HCEC 1CT (cell line): ENCODE measurements at places on chromosomes 5 and 9.

- no peak for DNase-seq
These were observed 66.4 kb downstream of the COL5A1 start for GRCh38 chr9:134707731-134708671.

DNA sequence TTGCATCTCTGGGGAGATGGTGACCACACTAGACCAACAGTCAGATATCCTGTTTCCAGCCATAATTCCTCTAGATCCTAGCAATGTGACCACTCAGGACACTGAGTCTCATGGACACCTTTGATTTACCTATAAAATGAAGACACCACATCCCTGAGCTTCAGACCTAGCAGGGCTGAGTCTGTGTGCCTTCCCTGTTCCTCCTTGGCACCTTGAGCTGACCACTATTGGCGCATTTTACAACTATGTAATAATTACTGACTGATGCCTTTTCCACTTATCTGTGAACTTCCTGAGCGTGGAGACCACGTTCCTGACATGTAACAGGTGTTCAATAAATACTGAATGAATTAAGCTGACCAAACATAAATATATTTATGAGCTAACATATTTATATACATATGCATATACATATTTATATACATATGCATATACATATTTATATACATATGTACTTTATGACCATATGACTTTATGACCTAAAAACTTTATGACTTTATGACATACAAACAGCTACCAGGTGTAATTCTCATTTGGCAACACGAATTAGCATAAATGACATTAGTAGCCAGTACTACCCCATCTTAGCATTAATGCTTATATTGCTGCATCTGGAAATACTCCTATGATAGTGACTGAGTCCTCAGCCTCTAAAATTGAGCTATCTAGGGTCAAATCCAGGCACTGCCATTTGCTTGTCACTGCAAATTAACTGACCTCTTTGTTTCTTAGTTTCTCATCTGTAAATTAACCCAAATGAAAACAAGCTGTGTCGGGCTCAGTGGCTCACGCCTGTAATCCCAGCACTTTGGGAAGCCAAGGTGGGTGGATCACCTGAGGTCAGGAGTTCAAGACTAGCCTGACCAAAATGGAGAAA, 150.6 kb downstream of the GNA14 start:
- DNase-seq = no peak

DNA sequence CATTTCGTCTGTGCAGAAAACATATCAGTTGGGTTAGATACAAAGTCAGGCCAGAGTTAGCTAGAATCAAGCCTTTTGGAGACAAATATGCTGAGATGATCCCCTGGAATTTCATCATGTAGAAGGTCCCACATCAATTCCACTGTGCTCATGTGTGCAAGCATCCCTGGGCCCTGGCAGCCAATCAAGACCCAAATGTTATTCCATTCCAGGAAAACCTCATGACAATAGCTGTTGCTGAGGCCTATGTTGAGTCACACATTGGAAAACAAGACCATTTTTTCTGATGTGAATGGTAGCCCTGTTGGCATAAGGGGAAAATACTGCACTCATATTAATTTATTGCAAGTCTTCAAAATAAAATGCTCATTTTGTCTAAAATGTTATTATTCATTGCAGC, 11.5 kb downstream of the SPOCK1 start:
- no peak for DNase-seq

DNA sequence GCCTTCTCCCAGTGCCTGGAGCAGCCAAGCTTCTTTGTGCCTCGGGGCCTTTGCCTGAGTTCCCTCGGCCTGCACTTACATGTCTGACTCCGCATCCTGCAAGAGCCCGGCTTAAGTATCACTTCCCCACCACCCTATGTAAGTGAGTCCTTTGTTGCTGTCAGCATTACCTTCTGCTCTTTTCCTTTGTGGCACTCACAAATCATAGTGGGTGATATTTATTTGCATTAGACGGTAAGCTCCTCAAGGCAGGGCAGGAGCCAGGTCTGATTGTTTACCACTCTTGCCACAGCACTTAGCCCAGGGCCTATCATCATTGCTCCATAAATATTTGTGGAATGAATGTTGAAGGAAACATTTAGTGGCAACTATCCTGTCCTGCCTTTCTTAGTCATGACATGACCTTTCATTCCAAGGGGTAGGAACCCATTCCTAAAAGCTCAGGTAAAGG, 4.8 kb downstream of the GM2A start:
- DNase-seq = peak; percentile 50

GRCh38 chr5:117315170-117315569, 740.5 kb upstream of the SEMA6A start:
- DNase-seq = no peak

- DNase-seq = no peak
These were observed 227.0 kb downstream of the DRD1 start for GRCh38 chr5:175216991-175217390.

GRCh38 chr9:131840220-131840619, 100.3 kb upstream of the RAPGEF1 start:
- no peak for DNase-seq

- peak; percentile 41 for DNase-seq
These were observed 615.0 kb downstream of the HINT1 start for GRCh38 chr5:130549884-130550561.

- DNase-seq = no peak
These were observed 153.9 kb upstream of the MEF2C start for GRCh38 chr5:89036704-89037489.

GRCh38 chr9:121972501-121972981, 120.6 kb downstream of the TTLL11 start:
- DNase-seq = peak; percentile 51

DNA sequence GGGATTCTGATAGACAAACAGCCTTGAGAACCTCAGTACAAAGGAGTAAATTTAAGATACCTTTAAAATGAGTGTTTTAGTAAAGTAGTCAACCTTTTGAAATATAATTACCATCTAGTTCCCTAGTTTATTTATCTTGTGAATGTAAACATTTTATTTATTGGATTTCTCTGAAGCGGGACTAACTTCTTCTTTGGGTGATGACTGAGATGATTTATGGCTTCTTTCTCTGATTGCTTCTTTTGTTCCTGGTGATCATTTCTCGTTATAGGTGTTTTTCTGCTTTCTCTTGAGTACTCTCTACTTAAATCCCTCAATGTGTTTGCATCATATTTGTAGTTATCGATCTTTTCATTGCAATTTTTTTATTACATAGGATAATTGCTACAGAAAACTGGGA, 33.2 kb downstream of the PRDM6 start:
- DNase-seq = no peak

DNA sequence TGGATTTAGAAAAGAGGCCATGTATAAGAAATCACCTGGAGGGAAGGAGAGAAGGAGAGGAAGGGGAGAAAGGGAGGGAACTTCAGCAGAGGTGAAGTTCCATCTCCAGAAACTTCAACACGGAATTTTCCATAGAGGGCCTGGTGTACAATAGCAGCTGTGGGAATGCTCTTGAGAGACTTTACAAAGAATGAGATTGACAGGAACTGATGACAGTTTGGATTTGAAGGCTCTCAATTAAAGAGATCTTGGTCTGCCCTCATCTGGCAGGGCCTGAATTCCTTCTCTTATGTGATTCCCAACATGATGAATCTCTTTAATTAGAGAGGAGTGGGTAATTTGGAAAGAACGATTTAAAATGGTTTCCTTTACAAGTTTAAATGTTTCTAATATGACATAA, 143.5 kb downstream of the MLLT3 start:
- DNase-seq = no peak

- no peak for DNase-seq
These were observed 289.1 kb downstream of the AOPEP start for GRCh38 chr9:95015569-95015968.

DNA sequence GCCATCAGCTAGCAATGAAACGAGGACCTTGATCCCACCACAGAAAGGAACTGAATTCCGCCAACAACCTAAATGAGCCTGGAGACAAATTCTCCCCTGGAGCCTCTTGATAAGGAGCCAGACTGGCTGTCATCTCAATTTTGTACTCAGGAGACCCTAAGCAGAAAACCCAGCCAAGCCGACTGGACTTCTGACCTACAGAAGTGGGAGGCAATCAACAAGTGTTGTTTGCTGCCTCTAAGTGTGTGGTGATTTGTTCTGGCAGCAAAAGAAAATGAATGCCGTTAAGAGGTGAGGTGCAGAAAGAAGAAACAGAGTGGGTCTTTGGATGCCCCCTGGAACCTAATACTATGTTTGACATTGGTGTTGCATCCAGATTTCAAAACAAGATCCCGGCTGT, 72.7 kb upstream of the SPATA31E1 start:
- no peak for DNase-seq

DNA sequence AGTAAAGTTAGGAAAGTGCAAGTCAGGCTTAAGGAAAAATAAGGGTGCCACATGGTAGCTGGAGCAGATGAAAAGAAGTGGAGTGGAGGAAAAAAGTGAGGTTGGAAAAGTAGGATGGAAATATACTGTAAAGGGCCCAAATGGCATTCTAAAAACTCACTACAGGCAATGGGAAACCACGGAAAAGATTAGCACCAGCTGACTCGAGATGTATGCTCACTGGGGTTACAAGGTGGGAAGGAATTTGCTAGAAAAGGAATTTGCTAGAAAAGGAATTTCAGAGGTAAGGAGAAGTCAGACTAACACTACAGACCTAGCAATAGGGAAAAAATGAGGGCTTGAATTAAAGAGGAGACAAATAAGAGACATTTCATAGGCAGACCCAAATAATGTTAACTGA, 3.6 kb downstream of the PSMD5 start:
- no peak for DNase-seq

- DNase-seq = no peak
These were observed 69.6 kb downstream of the NR2F1-AS1 start for GRCh38 chr5:93511445-93511844.

- no peak for DNase-seq
These were observed 64.9 kb upstream of the ZSWIM6 start for GRCh38 chr5:61267116-61267515.

- no peak for DNase-seq
These were observed 340.2 kb downstream of the ADAMTS6 start for GRCh38 chr5:65141493-65141892.

- DNase-seq = no peak
These were observed 77.7 kb downstream of the PLCXD3 start for GRCh38 chr5:41432481-41433253.

- DNase-seq = no peak
These were observed 3.1 kb downstream of the FBXW5 start for GRCh38 chr9:136941231-136942111.

DNA sequence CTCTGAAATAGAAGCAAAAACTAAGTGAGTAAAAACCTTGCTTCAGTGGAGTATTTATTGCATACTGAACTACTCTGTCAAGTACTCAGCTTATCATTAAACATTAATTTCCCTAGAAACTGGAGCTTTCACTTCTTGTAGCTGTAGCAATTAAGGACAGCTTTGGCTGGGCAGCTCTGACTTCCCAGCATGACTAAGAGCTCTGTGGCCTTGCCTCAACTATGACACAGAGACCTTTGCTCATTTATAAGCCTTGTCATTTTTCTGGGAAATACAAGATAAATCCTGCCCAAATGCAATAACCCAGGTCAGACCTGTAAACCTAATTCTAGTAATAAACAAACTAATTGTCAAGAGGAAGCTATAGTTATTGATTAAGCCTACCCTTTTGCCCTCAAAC, 65.4 kb upstream of the STK32A start:
- DNase-seq = no peak

GRCh38 chr9:130172161-130172857, at the start of gene NCS1:
TSS of gene NCS1 (plus strand) at chr9:130172404. CDS start at chr9:130172664, 260 bp downstream.
- DNase-seq = peak; percentile 67

DNA sequence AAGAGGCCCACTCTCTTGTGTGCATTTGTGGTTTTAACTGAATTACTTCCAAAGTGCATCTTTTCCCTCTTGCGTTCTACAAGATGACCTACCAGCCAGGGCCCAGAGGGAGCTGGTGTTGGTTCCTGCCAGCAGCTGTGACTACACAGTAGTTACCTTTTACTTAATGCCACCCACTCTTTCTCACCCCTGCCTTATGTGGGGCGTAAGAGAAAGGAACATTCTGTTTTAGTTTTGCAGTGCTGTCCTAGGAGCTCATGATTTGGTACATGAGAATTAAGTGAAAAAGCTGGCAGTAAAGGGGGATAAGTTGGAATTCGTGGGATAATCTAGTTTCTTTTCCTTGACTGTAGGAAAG, 45.4 kb downstream of the RCL1 start:
- no peak for DNase-seq

DNA sequence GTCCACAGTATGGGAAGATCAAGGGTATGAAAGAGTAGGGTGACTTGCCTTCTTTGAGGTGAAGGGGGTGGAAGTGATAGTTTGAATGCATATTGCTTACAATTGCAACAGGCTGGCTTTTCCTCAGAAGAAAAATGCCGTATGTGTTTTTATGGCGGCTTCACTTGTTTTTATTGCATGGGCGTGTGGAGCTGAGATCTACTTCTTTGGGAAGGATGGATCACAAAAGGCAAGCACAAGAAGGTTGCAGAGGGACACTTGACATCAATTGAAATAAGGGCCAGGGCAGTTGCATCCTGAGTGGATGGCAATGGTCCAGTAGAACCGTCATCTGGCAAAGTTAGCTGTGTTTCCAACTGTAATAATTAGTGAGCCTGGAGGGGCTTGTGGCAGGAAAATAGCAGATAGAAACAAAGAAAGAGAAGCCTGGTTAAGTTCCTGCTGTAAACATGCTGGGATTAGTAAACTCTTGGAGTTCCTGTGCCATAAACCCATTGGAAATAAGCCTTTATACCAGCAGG, 138.4 kb downstream of the NTRK2 start:
- no peak for DNase-seq

- DNase-seq = peak; percentile 20
These were observed 5.5 kb upstream of the CDHR2 start for GRCh38 chr5:176543428-176544182.

GRCh38 chr5:173591056-173591514, 25.4 kb downstream of the BOD1 start:
- no peak for DNase-seq
